Forelimb muscle (tissue), 1 donor: ENCODE measurements at places on chromosomes 5 and 9. TPM values are rescaled to one million over a fixed set of nuclear protein-coding genes. Genes with fewer than 3 reads are reported as not detected.

DNA sequence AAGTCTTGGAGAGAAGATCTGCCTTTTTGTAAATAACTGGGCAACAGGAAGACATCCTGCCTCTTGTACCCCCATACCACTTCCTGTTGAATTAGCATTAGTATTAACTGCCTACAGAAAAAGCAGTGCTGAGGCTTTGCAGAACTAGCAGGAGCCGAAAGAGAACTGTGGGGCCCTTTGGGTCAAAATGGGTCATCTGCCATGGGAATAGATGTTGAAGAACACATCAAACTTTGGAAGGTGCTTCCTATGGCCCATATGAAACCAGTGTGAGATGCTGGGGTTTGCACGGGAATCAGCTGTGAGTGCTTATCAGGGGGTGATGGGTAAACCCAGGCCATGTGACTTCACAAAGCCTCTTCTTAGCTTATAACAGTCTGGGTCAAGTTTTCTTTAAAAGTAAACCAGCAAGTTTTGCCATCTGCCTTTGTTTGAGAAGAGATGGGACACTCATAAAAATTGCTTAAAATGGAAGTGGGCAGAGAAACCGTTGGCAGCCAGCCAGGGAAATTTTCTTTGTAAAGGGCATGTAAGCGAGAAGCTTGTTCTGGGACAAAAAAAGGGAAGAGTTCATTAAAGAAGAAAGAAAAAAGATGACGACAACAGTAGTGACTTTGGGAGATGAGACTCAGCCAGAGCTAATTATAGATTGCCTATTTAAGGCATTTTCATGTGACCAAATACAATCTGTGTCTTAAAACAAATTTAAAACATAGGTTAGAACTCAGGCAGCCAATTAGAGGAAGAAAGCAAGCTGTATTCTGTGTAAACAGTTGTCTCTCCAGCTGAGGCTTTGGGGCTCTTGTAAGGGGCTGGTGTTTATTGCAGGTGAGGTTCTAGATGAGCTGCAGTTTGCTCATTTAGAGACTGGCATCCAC is 4.4 kb downstream of the SLC25A25 start:
- no peak for DNase-seq

DNA sequence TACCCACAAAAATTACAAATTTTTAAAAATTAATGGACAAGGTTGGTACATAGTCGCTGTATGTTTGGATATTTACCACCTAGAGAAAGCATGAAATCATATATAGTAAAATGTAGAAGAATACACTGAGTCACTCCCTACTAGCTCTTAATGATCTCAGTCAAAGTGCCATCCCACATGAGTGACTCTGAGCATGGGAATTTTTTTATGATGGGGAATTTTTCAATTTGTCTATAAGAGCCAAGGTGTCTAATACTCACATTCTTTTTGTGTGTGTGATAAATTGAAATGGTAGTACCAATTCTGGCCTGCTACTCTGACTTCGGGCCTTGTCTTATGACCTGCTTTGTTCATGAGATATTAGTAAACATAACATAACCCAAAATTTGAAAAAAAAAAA is 483.2 kb downstream of the CDH10 start:
- DNase-seq = no peak

GRCh38 chr9:121281614-121282276 is 13.8 kb downstream of the GSN start:
- no peak for DNase-seq

- no peak for DNase-seq
Measured at GRCh38 chr5:43305948-43306565, 7.2 kb downstream of the HMGCS1 start.

Gene IFNB1
- not detected for polyA plus RNA-seq

Gene NME5
- 0.85 TPM for polyA plus RNA-seq

Gene GFI1B
- polyA plus RNA-seq = 0.39 TPM
